ENCODE measurements at places on chromosomes 3 and 15. TPM values are rescaled to one million over a fixed set of nuclear protein-coding genes. Genes with fewer than 3 reads are reported as not detected.
A peak's percentile ranks its signal among the peaks of the same experiment; 100 is the strongest.

Gene GOLGA6L9
- total RNA-seq = 6.7 TPM

Gene FANCD2OS
- not detected for total RNA-seq

GRCh38 chr3:38925351-38925750 lies 109.3 kb upstream of the SCN10A start:
- DNase-seq = no peak

GRCh38 chr15:51067510-51067909 lies 27.2 kb downstream of the TNFAIP8L3 start:
- DNase-seq = no peak

GRCh38 chr3:33918126-33918756 lies 119.8 kb downstream of the PDCD6IP start:
- no peak for DNase-seq

DNA sequence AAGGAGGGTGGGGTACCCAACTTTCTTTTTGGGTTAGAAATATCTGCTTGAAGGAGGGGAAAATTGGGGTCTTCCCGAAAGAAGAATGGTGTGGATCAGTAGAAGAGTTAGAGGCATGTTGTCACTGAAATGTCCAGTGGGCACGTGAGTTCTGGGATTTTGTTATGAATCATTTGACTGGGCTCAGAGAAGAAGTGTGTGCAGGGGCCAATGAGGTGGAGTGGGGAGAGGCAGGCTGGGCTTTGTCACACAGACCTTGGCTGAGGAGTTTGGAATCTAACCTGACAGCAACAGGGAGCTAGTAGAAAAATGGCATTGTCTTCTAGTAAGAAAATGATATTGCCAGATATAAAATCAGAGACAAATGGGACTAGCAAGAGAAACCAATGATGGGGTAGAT lies 436.8 kb downstream of the MFSD1 start:
- no peak for DNase-seq

GRCh38 chr3:183475016-183475763 lies 46.8 kb upstream of the MCF2L2 start:
- no peak for DNase-seq

DNA sequence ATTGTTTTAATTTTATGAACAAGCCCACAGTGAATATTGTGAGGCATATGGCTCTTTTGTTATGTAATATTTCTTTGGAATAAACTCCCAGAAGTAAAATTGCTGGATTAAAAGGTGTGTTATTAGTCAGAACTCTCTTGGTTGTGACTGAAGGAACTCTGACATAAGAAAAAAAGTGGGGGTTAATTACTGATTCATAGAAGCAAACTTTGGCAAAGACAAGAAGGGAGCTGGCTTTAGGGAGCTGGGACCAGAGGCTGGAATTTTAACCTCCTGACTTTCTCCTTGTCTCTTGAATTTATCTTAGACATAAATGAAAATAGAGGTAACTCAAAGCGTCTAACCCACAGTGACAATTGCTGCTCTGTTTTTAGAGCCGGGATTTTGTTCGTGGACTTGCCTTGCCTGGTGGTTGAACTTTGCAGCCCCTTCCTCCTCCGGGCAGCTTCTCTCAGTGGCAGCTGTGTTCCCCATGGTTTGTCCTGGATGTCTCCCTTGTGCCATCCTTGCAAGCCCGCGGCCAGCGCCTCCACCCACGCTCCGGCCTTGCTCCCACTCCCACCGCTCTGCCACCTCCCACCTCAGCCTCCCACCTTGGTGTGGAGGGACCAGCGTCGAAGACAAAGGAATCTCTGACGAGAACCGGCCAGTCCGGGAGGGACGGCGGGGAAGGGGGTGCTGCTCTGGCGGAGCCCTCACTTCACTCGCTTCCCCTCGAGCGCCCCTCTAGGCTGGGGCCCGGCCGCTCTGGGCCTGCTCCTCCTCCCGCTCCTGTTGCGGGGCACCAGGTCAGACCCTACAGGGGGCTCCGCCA lies 28.0 kb downstream of the ARHGAP31 start:
- no peak for DNase-seq

DNA sequence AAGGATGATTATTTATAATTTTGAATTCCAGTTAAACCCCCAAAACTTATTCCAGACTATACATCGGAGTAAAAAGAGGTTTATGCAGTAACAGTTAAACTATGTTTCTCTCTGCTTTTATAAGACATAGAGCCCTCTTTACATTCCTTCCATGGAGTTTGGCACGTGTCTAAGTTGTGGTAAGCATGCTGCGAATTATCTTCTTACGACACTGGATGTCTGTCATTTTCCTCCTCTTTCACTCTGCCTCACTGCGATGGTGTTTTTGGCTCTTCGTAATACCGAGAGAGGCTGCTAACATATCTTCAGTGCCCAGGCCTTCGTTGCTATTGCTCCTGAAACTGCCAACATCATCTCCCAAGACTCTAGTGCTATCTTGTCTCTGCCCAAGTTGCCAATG lies 83.9 kb upstream of the TGFBR2 start:
- DNase-seq = peak; percentile 45

GRCh38 chr3:16692486-16693344 lies 87.5 kb upstream of the DAZL start:
- no peak for DNase-seq

GRCh38 chr15:98612490-98613110 lies 35.7 kb upstream of the IGF1R start:
- no peak for DNase-seq
